CD4-positive, alpha-beta T cell treated with Interleukin-4 for 4 hours (primary cell): ENCODE measurements at places on chromosomes 2 and 18.
A peak's percentile ranks its signal among the peaks of the same experiment; 100 is the strongest.

DNA sequence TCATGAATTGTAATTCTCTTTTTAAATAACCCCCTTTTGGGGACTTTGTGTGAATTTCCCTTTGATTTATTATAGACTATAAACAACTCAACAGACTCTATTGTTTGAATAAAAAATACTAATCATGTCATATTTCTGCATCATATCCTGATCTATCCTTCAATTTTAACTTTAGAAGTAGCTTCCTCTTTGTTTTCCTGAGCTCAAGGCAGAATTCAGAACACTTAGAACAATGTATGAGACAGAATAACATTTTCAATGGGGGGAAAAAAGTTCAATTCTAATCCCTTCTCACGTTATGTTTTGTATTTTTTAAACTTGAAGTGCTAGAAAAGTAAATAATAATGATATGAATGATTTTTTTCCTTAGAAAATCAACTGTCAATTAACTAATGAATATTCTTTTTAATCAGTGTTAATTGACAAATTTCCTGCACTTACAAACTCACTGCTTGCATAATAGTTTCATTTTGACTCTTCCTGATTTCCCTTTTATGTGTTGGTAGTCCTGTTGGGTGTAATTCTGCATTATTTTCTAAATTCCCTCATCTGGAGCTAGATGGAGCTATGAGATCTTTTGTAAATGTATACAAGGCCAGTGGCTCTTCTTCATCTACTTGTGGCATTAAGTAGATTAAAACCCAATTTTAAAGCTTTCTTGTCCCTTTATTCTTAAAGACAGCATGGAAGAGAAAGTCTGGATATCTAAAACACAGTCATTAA, 326.1 kb downstream of the PARD3B start:
- DNase-seq, result peak; percentile 46

- peak; percentile 29 for DNase-seq
These were observed 55.1 kb upstream of the MAP4K3 start for GRCh38 chr2:39492095-39492590.

GRCh38 chr18:48541747-48542400, 3.0 kb downstream of the CTIF start:
- DNase-seq, result no peak

GRCh38 chr18:51195086-51195450, 2.4 kb downstream of the MEX3C start:
- no peak for DNase-seq

GRCh38 chr2:196725882-196726281, 73.6 kb downstream of the GTF3C3 start:
- DNase-seq, result no peak

DNA sequence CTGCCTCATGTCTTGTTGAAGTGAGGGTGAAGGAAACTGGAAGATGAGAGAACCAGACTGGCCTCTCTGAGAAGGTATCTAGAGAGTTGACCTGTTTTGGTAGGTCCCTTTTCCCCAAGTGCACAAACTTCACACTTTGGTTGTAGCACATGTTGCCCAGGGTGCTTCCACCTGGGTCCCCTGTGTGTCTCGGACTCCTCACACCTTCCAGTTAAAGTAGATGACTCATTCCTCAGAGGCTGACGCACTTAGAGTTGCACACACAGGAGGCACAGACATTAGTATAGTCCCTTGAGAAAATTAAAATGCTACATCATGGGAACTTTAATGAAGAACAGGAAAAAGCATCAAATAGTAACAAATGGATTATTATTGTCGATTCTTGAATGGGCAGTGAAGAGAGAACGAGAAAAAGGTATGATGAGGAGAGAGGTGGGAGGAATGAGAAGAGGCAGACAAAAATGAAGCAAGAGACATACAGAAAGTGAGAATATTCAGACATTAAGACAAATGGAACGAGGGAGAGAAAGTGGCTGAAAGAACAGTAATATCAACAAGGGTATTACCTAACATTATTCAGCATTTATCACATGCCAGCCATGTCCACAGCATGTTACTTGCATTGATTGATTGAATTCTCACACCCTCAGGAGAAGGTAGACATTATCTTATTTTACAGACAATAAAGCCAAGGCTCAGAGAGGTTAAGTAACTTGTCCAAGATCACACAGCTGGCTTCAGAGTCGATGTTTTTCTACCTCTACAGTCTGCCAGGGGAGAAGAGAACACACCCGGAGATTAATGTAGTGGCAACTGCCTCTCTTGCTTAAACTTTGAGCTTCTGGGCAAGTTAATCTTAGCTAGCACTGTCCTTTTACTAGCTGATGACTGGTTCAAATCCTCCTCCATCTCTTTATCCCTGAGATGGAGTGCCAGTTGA, 68.6 kb downstream of the FHOD3 start:
- no peak for DNase-seq

DNA sequence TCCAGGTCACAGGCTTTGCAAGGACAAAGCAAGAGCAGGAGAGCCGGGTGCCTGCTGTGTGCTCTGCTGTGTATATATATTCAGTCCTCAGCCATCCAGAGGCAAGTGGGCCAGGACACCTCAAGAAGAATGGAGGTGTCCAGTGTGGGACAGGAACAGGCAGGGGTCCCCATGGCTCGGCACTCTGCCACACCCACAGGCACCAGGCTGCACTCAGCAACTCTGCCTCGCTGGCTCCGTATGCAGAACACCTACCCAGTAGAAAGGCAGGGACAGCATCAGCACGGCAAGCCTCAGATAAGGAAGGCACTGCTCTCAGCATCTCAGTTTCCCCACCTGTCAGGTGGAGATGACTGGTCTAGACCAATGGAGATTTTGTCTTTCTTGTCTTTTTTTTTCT, 57.8 kb downstream of the DNMT3A start:
- DNase-seq, result no peak

- no peak for DNase-seq
These were observed 142.4 kb downstream of the MREG start for GRCh38 chr2:215870986-215871385.

GRCh38 chr2:228653884-228654283, 472.4 kb upstream of the SPHKAP start:
- DNase-seq, result no peak
